ENCODE measurements at places on chromosomes 5 and 9.

GRCh38 chr5:152995214-152995725, 495.2 kb upstream of the GRIA1 start:
- DNase-seq, result no peak

DNA sequence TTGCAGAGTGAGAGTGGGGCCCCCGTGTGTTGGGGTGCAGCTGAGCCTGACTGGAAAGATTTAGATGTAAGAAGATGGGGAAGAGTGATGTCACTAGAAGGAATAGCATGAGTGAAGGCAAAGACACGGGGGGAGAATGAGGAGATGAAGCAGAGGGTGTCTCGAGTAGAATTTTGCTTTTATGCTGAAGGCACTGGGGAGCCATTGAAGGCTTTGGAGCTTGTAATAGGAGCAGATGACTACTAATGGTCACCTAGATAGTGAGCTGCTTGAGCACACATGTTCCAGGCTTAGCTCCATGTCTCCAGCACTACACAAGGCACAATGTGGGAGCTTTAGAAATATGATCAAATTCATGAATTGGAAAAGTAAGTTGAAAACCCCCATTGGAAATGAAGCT, 32.1 kb downstream of the COL15A1 start:
- no peak for DNase-seq

- no peak for DNase-seq
Observed at GRCh38 chr5:102561894-102562760, 63.3 kb upstream of the SLCO6A1 start.

DNA sequence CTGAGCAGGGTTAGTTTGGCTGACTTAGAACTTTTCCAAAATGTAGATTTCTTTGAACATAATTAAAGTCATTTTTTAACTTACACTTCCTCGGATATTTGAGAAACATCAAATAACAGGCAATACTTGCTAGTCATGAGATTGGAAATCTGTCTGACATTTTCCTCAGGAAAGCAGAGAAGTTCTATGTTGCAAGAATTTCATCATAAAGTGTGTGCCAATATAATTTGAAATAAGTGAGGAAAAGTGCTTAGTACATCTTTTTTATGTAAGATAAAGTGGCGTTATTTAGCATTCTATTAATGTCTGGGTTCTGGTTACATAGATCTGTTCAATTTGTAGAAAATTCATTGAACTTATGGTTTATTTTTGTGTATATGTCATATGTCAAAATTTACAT, 48.7 kb upstream of the C5orf47 start:
- no peak for DNase-seq

GRCh38 chr9:129482521-129483414, 138.1 kb downstream of the C9orf50 start:
- DNase-seq, result peak; percentile 77

DNA sequence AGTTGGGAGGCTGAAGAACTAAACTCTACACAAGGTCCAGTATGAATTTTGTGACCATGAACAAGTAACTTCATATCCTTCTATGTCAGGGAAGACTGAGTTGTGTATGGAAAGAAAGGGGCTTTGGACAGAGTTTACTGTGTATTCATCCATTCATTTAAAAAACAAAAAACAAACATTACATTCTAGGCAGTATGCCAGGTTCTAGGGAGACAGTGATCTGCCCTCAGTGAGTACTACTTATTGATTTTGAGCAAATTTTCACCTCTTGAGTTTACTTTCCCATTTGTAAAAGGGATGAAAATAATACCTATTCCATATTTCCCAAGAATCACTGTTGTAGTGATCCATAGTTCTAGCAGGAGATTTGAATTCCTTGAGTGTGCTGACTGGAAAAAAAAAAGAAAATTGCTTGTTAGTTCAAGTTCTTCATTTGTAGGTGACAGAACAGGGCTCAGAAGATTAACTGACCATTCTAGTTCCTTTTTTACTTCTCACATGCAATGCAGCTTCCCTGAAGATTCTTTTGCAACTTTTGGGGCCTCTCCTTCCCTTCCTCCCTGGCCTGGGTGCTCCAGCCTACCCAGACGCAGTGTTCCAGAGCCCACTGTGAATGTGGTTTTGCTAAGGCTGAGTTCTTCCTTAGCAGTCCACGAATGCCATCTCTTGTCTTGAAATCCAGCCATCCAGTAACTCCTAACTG, 2.6 kb upstream of the GAPVD1 start:
- DNase-seq, result no peak

GRCh38 chr9:21608200-21608599, 126.1 kb upstream of the IFNE start:
- no peak for DNase-seq

DNA sequence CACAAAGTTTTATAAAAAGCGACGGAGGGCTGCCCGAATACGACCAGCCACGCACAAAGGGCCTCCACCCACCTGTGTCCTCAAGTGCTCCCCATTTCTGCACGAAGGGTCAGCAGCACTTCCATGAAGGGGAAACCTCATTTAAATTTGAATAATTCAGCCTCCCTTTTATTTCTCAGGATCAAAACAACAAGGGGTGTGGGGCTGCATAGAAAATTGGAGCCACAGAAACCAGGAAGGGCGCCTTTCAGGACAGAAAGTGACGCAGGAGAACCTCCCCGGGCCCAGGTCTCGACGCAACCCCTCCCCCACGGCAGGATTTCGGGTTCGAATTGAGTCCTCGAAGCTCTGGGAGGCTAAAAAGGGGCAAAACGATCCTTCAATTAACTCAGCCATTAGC, 2.1 kb downstream of the NRARP start:
- no peak for DNase-seq

DNA sequence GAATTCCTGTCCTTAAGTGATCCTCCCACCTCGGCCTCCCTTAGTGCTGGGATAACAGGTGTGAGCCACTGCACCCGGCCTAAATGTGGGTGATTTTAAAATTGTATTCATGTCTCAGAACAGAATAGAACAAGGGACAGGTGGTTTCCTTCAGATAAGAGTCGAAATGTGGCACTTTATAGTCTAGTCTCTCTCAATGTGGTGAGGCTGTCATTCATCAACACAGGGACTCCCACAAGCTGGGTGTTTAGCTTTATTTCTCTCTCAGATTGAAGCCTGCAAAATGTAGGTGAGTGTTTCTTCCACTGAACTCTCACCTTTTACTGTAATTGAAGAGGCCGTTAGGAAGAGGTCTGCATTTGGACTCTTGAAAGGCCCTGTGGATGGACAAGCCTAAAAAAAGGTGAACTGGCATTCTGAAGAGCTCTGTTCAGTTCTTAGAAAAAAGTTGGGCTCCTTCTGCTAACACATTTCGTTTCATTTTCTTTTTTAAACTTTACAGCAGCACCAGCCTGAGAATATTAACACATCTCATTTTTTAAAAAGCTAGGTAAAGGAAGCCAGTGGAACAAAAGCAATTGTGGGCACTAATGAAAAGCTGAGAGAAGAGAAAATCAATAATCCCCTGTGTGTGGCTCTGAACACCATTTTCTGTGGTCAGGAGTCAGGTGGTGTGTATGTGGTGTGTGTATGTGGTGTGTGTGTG, 126.2 kb upstream of the SLC28A3 start:
- DNase-seq, result no peak

- no peak for DNase-seq
Observed at GRCh38 chr9:90772386-90772785, 29.2 kb upstream of the SYK start.

DNA sequence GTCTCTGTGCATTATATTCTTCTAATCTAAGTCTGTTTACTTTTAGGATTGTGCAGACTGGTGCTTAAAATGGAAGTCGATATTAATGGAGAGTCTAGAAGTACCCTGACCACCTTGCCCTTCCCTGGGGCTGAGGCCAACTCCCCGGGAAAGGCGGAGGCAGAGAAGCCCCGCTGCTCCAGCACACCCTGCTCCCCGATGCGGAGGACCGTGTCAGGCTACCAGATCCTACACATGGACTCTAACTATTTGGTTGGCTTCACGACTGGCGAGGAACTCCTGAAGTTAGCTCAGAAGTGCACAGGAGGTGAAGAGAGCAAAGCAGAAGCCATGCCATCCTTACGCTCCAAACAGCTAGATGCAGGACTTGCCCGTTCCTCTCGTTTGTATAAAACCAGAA, 17.3 kb downstream of the MACIR start:
- DNase-seq, result no peak

DNA sequence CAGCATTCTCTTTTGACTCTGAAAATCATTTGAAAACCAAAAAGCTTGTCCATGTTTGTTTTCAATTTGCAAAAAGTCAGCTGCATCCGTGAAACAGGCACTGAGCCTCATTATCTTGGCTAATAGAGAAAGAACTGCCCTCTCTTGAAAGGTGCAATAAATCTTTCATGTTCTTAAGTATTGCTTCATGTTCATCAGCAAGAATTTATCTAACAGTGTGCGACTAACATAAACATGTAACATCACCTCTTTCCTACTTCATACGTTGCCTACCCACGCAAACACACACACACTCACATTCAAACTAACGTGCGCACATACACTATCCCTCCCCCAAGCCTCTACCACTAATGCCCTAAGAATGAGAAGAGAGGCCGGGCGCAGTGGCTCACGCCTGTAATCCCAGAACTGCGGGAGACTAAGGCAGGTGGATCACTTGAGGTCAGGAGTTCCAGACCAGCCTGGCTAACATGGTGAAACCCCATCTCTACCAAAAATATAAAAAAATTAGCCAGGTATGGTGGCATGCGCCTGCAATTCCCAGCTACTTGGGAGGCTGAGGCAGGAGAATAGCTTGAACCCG, 629.7 kb upstream of the ZNF608 start:
- no peak for DNase-seq

GRCh38 chr9:9612270-9612669, 1000.5 kb downstream of the PTPRD start:
- no peak for DNase-seq

- DNase-seq, result no peak
Observed at GRCh38 chr5:68709239-68709638, 384.6 kb upstream of the SLC30A5 start.

GRCh38 chr5:213803-214395, 4.1 kb downstream of the CCDC127 start:
- no peak for DNase-seq

DNA sequence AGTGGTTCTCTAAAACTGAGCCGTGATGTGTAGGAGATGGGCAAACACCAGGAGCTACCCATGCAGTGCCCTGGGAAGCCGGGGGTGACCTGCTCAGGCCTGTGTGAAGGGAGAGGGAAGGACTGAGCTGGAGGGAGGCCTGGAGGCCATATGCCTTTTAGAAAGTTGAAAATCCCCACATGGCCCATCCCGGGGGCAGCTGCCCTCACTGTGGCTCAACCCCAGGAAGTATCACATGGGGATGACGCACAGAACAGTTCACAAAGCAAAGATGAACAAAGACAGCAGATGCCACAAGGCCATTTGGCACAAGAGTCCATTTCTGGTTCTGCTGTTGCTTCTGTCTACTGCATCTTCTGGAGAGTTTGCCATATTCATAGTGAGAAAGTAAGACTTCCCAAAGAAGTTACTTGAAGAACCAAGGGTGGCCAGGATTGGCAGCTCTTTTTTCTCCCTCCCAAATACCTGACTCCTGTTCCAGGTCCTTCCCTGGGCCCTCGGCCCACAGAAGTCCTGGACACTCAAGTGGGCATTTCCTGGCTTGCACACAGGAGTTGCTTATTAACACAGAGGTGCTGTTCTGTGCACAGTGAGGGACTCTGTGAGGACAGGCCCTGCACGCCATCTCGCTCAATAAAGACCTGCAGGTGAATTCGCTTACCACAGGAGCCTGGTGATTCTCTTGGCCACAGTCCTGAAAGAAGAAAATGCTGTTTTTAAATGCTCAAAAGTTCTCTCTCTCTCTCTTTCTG, 25.1 kb downstream of the ACSL6 start:
- no peak for DNase-seq

- no peak for DNase-seq
Observed at GRCh38 chr9:125587819-125588460, 119.1 kb downstream of the MAPKAP1 start.

DNA sequence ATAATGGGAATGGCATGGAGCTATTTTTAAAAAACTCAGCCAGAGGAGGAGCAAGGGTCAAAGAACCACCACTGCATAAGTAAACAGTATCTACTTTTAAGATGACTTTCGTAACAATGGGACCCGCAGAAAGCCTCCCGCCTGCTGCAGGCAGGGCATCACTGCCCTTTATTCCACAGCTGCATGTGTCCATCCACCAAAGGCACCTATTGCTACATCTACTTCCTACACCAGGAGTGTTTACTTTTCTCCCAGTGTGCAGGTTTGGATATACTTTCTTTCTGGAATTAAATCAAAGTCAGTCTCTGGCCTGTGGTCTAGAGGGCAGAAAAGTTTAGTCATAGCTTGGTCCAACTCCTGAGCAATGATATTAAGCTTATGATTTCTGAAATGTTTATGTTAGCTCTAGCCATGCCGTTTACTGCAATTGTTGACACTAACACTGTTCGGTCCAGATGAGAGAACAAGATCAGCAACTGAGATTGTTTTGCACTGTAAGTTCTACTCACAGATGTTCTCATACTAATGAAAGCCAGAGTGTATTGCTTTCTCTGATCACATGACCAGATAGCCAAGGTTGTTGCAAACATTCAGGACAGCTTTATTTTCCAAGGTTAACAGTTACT, 391.5 kb downstream of the FGF10 start:
- no peak for DNase-seq

DNA sequence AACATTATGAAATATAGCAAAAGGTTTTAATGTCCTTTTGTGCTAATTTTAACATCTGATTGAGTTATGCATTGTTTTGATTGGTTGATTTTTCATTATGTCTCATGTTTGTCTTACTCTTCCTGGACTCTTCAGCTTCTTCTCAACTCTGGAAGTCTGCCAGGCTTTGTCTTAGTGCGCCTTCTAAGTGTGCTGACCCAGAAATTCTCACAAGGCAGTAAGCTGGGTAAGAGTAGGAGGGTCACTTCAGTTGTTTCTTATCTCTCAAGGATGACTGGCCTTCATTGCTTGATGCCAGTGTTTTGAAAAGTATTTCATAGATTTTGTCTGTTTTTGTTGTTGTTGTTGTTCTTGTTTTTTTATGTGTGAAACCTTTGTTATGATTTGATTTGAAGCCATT, 59.2 kb downstream of the RIC1 start:
- peak; percentile 36 for DNase-seq

GRCh38 chr5:133728475-133728874, 116.1 kb upstream of the FSTL4 start:
- no peak for DNase-seq

DNA sequence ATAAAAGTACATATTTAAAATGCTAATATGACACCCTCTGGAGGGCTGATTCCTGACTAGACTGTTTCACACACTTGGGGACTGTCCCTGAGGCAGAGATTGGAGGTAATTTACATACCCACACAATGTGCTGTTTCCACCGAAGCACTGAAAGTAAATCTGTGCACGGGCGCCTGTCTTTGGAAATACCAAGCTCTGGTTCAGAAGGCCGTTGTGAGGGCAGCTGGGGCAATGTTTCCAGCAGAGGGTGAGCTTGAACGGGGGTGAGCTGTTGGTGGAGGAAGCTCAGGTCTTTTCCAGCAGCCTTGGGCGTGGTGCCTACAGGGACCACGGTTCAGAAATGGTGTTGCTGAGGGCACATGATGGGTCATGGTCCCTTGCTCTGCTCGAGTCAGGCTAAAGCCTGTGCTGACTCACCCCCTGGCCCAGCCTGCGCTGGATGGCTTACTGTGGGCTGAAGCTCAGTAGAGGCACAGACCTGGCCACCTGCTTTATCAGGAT, 25.8 kb upstream of the HMCN2 start:
- no peak for DNase-seq

- DNase-seq, result peak; percentile 93
Observed at GRCh38 chr5:119417891-119418605, 34.2 kb upstream of the HSD17B4 start.
